ENCODE measurements at places on chromosomes 2 and 18.
A peak's percentile ranks its signal among the peaks of the same experiment; 100 is the strongest.

- peak; percentile 34 for DNase-seq
Measured at GRCh38 chr2:240432430-240432819, 3.0 kb upstream of the GPC1 start.

- DNase-seq = no peak
Measured at GRCh38 chr2:131033786-131034121, 59.5 kb downstream of the FAM168B start.

- no peak for DNase-seq
Measured at GRCh38 chr18:4854671-4855070, 342.4 kb downstream of the AKAIN1 start.

- no peak for DNase-seq
Measured at GRCh38 chr2:96111257-96111640, 5.1 kb downstream of the ADRA2B start.

GRCh38 chr2:154375579-154375931 is 322.9 kb upstream of the KCNJ3 start:
- DNase-seq = no peak

DNA sequence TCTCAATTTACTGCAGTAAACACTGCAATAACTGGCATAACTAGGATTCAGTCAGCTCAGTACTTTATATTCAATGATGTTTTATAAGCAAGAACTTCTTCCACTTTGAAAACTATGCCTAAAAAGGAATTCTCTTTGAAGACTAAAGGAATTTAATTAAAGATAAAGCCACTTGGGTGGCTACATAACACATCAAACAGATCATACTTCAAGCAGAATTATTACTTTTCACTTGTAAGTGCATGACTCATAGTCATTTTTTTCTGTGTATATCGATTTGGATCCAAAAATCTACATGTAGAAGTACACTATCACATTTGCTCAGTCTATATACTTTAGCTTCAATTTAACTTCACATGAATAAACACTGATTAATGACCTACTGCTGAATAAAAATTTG is 4.0 kb downstream of the KANSL1L start:
- no peak for DNase-seq

DNA sequence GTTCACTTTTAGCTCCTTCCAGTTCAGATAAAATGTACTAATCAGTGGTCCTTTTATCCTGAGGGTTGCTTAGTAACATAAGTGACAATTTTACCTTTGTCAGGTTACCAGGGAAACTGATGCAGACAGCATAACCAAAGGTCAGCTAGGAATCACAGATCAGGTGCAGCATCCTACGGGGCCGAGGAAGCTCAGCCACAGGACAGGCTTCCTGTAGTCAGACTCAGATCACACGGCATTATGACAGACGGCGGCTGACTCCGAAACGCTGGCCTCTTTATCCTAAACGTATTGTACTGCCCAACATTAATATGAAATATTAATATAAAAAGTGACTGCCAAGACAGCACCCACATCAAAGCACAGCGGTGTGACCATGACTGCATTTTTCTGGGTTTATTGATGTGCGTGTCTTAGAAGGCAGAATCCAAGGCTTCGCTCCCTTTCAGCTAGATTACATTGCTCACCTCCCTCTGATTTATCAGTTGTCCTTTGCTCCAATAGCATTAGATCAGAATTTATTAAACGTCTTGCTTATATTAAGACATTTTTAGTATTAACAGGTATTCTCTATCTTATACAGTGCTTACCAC is 444.5 kb downstream of the CMPK2 start:
- no peak for DNase-seq

GRCh38 chr2:119468154-119468955 is 36.7 kb downstream of the TMEM37 start:
- DNase-seq = no peak

DNA sequence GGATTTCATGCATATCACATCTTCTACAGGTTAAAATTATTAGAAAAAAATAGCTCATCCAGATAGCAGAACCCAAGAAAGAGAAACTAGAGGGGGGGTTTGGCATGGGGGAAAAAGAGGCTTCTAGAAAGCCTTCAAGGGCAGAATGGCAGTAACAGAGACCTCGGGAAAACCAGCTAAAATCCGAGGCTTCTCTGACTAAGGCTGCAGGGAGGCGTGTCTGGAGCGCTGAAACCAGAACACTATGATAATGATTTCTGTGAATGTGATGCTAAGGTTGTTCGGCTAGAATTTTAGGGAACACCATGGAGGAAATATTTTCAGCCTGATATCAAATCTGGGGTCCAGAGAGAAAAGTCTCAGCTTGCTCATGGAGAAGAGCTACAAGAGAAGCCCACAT is 73.0 kb downstream of the ATP8B1 start:
- no peak for DNase-seq

GRCh38 chr2:239394978-239395377 is 5.8 kb downstream of the HDAC4 start:
- no peak for DNase-seq

GRCh38 chr2:36404318-36404717 is 48.7 kb downstream of the CRIM1 start:
- DNase-seq = no peak

GRCh38 chr18:853471-853870 is 41.4 kb upstream of the YES1 start:
- no peak for DNase-seq

DNA sequence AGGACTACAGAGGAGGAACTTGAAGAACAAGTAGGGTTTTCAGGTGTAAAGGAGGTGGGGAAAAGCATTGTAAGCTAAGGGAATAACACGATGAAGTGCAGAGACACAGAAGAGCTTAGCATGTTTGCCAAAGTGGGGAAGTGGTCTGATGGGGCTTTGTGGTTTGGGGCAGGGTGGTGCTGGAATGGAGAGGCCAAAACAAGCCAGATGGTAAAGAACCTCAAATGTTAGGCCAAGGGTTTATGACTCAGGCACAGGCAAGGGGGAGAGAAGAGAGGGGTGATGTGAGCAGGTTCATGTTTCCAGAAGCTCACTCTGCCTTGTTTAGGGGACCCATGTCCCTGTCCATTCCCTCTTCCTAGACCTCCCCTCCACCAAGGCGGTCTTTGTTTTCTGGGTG is 104.5 kb upstream of the YWHAQ start:
- no peak for DNase-seq

- no peak for DNase-seq
Measured at GRCh38 chr2:58215429-58215828, 25.7 kb downstream of the FANCL start.

DNA sequence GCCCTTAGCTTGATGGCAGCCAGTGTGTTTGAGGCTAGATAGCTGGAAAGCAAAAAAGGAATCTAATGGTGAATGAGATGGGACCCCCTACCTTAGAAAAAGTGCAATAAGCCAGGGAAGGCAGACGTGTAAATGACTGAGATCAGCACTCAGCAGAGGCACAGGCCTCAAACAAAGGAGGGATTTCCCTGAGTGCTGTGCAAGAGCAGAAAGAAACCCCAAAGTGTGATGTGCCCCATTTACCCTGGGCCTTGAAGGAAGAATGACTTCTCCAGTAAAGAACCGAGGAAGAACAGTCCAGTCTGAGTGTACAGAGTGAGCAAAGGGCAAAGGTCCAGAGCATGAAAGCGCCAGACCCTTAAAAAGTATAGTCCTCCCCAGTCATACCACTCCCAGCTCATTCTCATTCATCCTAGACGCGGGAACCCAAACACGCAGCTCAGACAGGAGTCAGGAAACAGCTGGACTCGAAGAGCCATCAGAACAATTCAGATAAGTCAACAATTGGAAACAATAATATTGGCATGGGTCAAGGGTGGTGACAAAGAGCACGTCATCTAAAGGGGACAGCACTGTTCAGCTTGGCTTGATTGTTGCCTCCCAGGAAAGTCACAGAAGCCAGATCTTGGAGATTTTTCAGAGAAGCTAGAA is 121.7 kb downstream of the INO80D start:
- DNase-seq = no peak

DNA sequence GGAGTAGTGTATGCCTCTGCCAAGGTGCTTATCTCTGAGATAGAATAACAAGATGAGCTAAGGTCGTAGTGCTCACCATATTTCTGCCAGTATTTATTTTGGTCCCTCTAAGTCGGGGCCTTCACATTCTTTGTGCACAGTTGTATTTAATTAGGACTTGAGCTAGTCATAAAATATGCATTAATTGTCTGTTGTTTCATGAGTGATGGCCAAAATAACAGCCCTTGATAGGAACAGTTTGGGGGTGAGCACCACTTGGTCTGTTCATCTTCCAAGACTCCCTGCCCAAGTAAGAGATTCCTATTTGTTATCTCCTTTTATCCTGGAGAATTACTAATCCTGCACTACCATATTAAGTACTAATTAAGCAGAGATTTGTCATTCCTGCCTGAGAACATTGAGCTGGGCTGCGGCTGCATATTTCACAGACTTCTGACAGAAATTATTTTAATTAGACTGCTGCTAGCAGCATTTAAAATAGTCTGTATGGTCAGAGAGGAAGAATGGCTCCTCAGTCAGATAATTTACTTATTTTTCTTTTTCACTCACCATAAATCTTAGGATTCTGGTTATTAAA is 435.1 kb downstream of the MTX2 start:
- DNase-seq = no peak

DNA sequence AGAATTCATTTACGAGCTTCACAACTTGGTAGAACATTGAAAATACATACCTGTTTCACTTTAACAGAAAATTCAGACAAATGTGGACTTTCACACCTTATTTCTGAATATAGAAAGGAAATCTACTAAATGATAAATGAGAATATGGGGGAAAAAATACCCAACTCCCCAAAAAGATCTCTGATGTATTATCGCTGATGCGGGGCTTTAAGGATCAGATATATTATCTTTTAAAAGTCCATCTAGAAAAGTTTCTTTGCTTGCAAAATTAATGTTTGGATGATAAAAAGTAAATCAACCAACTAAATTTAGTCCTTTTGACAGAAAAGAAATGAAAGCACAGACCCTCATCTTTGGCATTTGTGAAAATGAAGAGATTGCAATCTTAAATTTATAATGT is 540.1 kb upstream of the CHAC2 start:
- DNase-seq = no peak

DNA sequence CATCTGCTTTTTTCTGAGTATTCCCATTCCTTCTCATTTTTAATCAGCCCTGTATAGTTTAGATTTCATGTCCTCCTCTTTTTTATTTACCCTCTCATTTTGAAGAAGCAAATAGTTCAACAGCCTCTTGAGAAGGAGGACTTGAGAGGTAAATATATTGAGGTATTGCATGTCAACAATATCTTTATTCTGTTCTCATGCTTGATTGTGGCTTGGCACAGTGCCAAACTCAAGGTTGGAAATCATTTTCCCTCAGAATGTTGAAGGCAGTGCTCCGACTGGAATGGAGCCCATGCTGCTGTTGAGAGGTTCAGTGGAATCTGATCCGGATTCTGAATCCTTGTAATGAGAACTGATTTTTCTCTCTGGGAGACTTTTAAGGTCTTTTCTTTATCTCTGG is 31.0 kb upstream of the GALNT3 start:
- no peak for DNase-seq

DNA sequence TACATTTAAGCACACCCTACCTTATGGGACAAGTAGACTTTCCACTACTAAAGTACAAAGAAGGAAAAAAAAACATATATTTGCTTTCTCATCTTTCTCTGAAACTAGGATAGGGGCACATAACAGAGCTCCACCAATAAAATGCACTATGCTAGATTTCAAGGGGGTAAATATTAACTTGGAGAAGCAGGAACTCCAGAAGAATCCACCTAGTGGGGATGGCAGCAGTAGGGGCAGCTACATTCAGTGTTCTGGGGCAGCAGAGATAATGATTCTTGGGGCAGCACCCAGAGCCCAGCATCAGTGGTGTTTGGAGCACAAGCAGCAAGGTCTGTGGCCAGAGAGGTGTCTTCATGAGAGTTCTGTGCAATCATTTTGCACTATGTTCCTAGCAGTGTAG is 64.7 kb downstream of the DTNB start:
- no peak for DNase-seq

GRCh38 chr2:26423750-26424149 is 22.0 kb downstream of the DRC1 start:
- no peak for DNase-seq

GRCh38 chr2:32981612-32982011 is 34.9 kb downstream of the LTBP1 start:
- no peak for DNase-seq

DNA sequence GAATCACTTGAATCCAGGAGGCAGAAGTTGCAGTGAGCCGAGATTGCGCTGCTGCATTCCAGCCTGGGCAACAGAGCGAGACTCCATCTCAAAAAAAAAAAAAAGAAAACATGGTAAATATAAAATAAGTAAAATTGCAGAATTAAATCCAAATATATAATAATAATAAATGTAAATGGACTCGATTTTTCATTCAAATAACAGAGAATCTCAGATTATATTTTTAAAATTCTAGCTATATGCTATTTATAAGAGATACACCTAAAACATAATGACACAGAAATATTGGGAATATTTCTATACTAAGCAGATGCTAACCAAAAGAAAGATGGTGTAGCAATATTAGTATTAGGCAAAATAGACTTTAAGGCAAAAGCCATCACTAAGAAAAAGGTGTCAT is 15.1 kb upstream of the NEURL3 start:
- no peak for DNase-seq

DNA sequence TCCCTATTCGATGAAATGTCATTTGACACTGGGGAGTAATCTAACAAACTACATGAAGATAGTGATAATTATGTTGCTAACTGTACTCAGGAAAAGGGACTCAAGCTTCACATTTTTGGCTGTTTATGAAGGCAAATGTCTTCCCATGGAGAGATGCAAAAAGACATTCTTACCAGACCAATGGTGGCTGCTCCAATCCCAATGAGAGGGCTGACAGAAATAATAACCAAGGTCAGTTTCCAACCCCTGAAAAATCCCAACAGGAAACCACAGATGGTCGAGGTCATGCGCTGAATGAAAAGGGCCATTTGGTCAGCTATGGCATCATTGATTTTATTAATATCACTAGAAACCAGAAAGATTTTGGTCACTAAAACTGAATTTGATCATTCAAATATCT is 37.6 kb downstream of the ABCB11 start:
- DNase-seq = no peak

DNA sequence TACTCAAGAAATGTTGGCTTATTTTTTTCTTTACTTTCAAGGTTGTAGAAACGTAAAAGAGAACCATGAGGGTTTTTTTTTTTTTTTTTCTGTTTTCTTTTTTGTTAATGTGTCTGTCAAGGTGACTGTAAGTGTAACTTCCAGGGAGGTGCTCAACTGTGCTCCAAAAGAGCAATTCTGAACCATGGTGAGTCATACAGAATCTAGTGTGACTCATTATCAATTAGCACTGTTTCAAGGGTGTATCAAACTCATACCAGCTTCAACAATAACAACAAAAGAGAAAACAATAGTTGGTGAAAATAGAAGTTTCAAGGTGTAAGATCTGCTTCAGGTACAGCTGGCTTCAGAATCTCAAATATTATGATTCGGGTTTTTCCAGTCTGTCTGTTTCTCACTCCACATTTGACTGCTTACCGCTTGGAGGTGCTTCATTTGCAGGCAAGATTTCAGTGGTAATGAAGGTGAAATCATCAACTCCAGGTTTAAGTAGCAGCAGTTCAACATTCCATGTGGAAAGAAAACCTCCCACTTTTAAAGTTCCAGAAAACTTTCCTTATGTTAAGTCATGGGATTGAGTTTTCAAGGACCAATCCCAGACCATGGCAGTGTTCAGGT is 850.6 kb downstream of the CNTNAP5 start:
- no peak for DNase-seq

- no peak for DNase-seq
Measured at GRCh38 chr18:79532313-79533007, 136.7 kb downstream of the NFATC1 start.

Data from right forelimb (tissue), 1 donor.